ENCODE measurements at places on chromosomes 2 and 18.

GRCh38 chr2:215664847-215665525 is 229.1 kb upstream of the FN1 start:
- DNase-seq = no peak

- no peak for DNase-seq
Measured at GRCh38 chr18:45121146-45121545, 440.5 kb downstream of the SETBP1 start.

DNA sequence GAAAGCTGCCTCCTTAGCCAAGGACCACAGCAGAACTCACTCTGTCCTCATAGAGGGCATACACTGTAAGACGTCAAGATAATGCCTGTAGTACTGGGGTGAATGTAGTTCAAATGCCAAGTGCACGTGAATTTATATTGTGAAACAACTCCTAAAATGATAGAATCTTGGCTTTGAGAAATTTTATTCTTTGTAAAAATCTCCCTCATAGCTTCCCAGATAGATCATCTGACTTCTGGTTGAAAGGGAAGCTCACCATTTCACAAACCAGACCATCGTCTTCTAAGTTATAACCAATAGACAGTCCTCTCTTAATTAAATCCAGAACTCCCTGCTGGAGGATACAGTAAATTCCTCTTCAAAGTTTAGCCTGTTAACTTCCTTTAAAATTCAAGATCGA is 110.9 kb upstream of the MSTN start:
- DNase-seq = no peak

GRCh38 chr2:27501042-27501441 is 4.4 kb downstream of the GCKR start:
- DNase-seq = no peak

DNA sequence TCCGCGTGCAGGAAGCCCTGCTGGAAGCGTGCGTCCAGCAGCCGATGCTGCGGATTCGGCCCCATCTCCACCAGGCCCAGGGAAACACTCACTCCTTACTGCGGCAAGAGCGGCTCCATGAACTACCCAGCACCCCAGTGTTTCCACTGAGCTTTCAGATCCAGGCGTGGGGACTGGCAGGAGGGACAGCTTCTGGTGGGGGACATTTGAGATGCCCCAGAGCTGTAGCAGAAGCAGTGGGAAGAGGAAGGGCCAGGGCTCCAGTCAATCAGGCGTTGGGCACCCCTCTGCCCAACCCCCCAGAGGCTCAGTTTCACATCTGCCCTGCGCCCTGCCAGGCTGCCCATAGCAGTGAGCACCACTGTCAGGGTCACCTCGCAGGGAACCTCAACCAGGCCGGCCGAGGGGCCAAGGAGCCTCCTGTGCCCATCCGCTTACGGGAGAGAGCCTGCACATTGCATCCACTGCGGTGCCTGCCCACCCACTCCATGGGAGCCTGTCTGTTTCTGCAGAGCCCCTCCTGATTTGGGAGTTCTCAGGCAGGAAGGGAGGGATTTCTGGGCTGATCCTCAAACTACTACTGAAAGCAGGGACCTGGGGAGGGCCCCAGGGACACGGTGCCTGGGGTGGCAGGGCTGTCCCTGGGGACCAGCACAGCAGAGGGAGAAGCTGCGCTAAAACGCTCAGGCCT is 4.6 kb downstream of the AGXT start:
- DNase-seq = no peak

DNA sequence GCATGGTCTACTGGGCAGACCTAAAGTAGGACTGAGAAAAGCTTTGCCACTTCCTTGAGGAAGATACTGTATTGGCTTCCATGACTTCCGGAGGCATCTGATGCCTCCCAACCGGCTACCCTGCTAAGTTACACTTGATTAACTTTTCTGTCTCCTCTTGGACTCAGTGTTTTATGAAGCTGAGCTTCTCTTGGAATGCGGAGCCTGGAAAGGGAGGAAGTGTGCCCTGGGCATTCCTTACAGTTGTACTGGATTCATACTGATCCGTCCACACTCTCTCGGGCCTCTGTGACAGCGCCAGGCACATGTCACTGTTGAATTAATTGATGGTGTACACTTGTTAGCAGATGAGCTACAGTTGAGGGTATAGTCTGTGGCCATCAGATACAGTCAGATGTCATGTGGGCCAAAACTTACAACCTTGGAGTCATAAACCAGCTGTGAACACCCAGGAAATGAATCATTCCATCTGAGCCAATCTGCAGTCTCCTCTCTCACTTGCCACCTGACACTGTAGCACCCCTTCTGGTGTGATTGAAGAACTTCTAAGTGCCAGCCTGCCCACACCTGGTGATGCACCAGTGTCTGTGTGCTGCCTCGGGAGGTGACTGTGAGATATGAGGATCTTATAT is 122.5 kb downstream of the FHOD3 start:
- no peak for DNase-seq

GRCh38 chr2:216464104-216464720 is 34.4 kb upstream of the RPL37A start:
- no peak for DNase-seq

DNA sequence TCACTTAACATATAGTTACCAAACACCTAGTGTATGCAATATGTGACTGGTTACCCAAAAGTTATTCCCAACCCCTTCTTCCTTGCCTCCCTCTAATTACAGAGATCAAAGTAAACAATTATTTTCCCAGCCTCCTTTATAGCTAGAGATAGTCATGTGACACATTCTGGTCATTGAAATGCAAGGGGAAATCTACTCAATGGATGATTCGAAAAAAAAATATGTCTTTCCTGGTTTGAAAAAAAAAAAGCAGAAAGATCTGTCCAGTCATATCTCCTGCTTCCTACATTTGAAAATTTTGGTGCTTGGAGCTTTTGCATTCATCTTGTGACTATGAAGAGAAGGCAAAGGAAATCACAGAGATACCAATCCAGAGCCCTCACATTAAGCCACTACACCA is 27.6 kb upstream of the UGP2 start:
- DNase-seq = no peak

DNA sequence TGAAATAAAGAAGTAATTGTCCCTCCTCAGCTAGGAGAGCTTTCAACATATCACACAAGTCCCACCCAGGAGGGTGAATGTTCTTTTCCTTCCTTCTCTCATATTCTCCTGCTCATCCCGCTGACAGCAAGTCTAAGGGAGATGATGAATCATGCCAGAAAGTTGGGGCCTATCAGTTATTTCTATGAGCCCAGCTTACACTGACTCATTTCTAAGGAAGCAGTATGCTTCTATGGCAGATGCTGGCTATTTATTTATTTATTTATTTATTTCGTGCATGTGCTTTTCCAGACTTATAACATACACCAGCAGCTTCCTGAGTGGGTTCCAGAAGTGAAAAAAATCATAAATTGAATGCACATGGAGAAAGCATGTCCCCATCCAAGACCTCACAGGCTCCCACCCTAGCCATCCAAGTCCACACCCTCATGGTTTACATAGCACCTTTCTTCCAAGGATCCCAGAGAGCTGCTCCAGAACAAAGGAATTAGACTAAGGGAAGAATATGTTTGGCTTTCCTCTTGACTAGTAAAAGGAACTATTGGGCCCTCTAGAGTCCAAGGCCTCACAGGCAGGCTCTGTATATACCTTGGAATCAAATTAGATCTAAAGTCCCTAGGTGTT is 1074.2 kb upstream of the ZEB2 start:
- peak; percentile 38 for DNase-seq

- peak; percentile 24 for DNase-seq
Measured at GRCh38 chr2:2187196-2187595, 143.9 kb downstream of the MYT1L start.

GRCh38 chr2:122851972-122852531 is 1096.6 kb downstream of the TSN start:
- DNase-seq = peak; percentile 8

GRCh38 chr2:172998547-172999272 is 76.9 kb upstream of the MAP3K20 start:
- no peak for DNase-seq

- DNase-seq = no peak
Measured at GRCh38 chr18:57859314-57859713, 56.2 kb upstream of the ATP8B1 start.

DNA sequence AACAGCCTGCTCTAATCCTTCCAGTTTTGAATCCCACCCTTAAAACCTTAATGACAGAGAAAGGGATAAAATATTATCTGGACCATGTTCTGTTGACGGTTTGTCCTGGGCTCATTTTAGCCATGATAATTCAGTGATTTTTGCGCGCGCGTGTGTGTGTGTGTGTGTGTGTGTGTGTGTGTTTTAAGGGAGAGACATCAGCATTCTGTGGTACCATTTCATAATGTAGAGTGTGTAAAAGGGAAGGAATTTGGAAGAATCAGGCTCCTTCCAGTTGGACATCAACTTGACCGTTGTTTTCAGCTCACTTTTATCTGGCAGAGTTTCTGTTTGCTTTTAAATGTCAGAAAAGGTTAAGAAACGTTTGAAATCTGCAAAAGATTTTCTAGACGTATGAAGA is 535.5 kb downstream of the TNS1 start:
- no peak for DNase-seq

DNA sequence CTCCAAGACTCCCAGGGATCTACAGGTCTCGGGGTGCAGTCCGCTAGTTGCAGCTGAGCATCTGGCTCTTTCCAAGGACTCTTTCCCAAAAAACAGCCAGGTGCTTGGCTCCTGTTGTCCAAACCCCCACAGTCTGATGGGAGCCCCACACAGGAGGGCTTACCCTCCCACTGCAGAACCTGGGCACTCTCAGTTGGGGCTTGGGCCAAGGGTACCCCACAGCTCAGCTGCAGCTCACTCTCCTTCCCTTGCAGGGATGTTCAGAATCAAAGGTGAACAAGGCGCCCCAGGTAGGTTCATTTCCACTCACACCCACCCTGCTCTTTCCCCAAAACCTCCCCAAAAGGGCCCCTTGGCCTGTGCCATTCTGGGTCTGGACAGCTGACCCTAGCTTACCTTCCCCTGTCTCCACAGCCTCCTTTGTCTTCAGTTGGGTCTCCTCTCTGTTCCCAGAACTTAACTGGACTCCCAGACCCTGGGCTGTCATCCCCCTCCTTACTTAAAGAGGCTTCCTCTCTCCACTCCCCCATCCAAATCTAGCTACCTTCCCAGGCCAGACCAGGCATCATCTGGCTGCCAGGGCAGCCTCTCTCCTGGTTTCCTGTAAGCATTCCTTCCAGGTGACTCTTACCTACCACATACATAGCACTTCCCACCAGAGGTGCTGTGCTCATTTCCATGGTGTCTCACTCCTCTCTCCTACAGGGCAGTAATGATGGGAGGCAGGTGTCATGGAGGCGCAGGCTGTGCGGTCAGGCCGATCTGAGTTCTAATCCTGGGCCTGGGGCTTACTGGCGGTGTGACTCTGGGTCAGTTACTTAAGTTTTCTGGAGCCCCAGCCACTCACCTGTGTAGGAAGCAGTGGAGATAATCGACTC is 29.5 kb downstream of the MARCO start:
- no peak for DNase-seq

DNA sequence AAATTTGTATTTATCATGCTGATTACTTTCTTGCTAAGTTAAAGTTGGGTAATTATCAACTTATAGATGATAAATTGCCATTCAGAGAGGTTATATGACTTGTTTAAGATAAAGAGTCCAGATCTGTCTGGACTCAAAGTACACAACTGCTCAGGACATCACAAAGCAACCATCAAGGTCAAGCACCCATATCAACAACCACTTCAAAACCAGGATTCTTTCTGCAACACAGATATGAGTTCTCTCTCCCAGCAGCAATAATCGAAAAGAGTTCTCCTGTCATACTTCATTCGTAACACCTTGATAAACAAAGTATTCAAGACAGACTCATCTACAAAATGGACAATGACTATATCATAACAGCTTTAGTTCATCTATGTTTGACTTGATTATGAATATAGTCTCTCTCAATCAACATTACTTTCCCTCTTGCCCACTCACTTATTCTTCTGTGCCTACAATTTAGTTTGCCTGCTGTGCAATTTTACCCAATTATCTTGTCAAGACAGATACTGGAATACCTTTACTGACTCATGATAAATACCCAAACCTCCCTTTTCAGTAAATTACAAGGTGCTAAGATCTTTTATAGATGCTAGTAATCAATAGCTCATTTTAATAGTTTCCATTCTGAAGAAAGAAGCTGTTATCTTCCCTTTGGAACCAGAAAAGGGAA is 281.8 kb downstream of the NBAS start:
- DNase-seq = peak; percentile 11

DNA sequence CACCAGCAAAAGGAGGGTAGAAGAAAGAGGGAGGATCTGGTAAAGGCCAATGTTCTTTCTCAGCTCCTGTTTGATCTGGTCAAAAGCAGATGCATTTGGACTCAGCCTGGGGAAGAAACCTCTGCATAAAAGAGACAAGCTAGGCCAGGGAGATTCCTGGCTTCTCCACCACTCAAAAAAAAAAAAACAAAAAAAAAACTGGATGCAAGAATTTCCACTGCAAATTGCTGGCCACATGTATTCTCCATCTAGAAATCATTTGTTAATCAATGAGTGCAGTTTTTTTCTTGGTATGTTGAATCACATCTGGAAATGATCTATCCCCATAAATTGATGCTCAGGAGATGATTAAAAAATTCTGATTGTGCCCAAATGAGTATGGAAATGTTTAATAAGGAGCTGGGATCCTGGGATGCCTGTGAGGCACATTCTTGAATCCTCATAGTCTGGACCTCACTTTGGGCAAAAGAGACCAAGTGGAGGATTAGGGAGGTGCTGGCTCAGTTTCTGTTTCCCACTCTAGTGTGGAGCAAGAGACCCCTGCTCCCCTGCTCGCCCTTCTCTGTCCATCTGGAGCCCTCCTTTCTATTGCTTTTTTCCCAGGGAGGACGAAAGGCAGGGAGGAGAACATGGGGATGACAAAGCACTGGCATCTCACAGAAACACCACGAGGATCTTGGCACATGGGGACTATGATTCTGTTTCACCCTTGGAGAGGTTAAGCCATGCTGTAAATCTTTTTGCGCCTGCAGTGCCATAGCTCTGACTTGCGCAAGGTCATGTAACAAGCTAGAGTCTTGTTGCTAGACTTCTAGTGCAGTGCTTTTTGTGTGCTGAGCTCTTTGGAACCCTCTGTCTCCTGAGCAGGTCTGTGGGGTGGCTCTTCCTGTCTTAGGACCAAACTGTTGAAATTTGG is 57.6 kb downstream of the APOB start:
- DNase-seq = no peak
